CD4-positive, alpha-beta T cell treated with Interleukin-6 at 100 ng/mL for 8 hours (primary cell): ENCODE measurements at places on chromosomes 13 and 19.

DNA sequence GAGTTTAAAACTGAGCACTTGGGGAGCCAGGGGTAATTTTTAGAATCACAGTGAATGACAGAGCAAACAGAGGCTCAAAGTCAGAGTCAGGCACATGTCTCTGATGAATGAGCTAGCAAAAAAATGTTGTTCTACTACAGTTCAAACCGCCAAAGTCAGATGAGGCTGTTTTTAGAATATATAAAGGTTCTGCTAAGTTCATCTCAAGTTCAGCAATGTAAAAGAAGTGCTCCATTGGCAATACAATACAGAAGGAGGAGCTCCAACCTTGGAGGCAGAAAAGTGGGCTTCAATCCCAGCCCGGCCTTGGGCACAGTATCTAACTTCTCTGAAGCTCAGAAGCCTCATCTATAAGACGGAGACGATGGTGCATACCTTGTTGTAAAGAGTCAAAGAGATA lies 70.1 kb upstream of the IPO5 start:
- DNase-seq = no peak

- DNase-seq = no peak
These were observed 7.2 kb upstream of the DNAJC15 start for GRCh38 chr13:43016226-43016625.

DNA sequence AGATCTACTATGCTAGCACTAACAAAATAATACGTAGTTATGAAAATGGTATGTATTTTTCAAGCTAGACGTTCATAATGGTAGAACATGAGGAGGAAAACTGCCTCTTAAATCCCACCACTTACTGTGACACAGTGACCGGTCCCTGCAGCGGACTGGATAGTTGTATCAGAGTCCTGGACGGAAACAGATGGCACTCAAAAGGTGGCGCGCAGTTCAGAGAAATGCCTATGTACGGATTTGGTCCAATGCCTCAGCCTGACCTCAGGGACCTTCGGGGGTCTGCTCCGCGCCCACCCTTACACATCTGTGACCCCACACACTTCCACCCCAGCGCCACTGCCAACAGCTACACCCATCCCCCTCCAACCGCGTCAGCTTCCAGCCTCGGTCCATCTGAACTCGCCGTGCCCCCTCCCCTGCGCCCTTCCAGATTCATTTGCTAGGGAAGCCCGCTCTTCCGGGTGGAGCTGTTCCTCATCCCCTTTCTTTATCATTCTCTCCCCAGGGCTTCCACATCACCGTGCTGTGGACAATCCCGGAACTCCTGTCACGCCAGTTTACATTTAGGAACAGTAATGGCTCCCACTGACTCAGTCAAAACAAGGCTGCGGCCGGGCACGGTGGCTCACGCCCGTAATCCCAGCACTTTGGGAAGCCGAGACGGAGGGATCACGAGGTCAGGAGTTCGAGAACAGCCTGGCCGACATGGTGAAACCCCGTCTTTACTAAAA lies 792 bp upstream of the LENG8 start:
- DNase-seq = no peak

GRCh38 chr13:25840261-25840660 lies 211.6 kb downstream of the SHISA2 start:
- no peak for DNase-seq

- no peak for DNase-seq
These were observed 392.7 kb upstream of the ZNF507 start for GRCh38 chr19:31952693-31953092.

- no peak for DNase-seq
These were observed 8.1 kb upstream of the PTBP1 start for GRCh38 chr19:788983-789700.

GRCh38 chr19:55305983-55306562 lies 19.1 kb downstream of the TMEM150B start:
- DNase-seq = no peak

GRCh38 chr19:39152066-39152465 lies 26.5 kb downstream of the PAK4 start:
- no peak for DNase-seq

DNA sequence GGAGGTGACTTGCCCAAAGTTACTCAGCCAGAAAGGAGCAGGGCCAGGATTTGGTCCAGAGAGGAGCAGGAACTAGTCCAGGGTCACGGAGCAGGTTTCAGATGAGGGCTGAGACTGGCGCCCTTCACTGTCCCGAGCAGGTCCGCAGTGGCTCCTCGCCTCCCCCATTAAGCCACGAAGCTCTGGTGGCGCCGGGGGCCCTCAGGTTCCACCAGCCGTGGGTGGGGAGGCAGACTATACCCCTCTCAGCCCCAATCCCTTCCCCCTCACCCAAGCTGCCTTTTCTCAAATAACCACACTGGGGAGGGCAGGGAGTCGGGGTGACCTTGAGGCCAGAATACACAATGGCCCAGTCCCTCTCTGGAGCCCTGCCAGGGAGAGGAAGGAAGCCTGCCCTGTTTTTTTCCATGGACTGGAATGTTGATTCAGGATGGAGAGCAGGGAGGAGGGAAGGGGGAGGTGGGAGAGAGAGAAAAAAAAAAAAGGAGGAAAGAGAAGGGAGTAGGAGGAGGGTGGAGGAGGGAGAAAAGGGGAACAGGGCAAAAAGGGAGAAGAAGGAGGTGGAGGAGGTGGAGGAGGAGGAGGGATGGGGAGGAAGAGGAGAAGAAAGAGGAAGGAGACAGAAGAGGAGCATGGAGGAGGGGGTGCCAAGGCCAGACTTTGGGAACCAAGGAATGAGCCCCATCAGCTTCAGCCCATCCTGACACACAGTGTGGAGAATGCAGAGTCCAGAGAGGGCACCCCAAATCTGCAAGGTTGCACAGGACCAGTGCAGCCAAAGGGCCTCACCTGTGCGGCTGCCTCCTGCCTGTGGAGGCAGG lies 19.7 kb downstream of the CEACAM16 start:
- no peak for DNase-seq

DNA sequence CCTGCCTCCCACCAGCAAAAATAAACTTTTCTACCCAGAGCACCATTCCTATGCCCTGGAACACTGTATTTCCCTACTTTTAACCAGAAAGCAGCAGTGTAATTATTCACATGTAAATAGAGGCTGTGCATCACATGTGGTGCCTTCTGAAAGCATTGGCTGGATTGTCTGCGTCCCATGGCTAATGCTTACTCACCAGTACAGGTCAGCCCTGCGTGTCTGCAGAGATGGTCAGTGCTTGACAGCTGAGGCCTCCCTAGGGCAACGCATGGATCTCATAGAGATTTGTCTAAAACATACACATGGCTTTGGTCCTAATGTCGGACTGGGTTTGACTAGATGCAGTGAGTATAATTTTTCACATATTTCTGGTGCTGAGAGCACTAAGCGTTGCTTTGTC lies 64.2 kb downstream of the DPY19L3 start:
- DNase-seq = no peak

DNA sequence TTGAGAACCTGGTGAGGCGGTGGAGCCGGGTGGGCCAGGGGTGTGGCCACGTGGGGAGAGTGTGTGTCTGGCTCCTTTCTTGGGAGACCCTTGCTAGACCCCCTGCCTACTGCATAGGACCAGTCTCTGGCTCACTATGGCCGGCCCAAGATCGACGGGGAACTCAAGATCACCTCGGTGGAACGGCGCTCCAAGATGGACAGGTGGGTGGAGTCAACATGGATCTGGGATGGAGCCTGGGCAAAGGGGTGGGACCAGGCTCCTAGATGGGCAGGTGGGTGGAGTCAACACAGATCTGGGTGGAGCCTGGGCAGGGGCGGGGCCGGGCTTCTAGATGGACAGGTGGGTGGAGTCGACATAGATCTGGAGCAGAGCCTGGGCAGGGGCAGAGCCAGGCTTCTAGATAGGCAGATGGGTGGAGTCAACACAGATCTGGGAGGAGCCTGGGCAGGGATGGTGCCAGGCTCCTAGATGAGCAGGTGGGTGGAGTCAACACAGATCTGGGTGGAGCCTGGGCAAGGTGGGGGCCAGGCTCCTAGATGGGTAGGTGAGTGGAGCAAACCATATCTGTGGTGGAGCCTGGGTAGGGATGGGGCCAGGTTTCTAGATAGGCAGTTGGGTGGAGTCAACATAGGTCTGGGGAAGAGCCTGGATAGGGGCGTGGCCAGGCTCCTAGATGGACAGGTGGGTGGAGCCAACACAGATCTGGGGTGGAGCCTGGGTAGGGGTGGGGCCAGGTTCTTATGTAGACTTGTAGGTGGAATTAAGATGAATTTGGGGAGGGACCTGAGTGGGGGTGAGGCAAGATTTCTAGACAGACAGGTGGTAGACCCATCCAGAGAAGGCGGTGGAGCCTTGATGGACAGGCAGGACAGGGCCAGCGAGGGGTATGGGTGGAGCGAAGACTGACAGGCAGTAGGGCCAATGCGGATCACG lies 56.5 kb downstream of the VAV1 start:
- no peak for DNase-seq

- no peak for DNase-seq
These were observed 5.3 kb downstream of the KLK10 start for GRCh38 chr19:51014242-51014641.

GRCh38 chr19:53879140-53880081 lies 2.6 kb upstream of the PRKCG start:
- DNase-seq = peak; percentile 70

DNA sequence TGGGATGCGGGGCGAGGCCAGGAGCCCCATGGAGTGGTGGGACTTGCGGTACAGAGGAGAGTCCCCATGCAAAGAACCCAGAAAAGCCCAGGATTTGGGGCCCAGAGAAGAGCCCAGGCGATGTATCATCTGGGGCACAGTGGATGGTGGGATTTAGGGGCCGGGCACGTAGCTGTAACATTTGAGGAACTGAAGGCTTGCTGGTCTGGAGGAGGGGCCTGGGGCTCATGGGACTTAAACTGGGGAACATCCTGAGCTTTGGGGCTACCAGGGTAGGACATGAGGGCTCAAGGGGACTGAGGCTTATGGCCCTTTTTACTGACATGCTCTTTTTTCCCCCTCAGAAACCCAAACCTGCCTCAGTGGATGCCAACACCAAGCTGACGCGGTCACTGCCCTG lies 13.5 kb downstream of the MED25 start:
- no peak for DNase-seq

DNA sequence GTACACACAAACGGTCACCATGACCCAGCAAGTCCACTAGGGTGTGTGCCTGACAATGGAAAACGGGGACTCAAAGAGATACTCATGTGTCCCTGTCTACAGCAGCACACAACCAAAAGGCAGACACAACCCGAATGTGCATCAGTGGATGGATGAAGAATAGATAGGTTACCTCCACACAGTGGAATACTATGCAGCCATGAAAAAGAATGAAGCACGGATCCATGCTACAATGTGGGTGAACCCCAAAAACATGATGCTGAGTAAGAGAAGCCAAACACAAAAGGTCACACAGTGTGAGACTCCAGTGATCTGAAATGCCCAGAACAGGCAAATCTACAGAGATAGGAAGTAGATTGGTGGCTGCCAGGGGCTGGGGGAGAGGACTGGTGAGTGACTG lies 9.0 kb downstream of the CERS1 start:
- DNase-seq = no peak

DNA sequence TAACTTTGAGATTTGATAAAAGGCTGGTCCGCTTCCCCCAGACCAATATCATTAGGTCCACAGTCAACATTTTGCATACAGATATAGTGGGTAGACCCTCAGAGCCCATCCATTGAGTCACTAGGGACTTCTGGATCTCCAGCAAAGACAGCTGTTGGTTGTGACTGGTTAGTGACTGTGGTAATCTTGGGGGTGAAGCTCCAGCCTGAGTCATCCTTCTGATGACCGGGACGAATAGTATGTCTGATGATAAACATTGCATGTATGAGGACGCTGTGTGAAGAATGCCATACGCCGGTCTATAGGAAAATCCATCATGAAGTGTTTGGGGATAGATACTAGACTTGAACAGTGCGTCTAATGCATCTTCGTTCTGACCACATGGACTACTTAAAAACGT lies 307.0 kb downstream of the UQCRFS1 start:
- no peak for DNase-seq

GRCh38 chr19:5692723-5693194 lies 2.7 kb downstream of the RPL36 start:
- DNase-seq = no peak

GRCh38 chr13:45132369-45133064 lies 12.2 kb downstream of the GTF2F2 start:
- DNase-seq = no peak

DNA sequence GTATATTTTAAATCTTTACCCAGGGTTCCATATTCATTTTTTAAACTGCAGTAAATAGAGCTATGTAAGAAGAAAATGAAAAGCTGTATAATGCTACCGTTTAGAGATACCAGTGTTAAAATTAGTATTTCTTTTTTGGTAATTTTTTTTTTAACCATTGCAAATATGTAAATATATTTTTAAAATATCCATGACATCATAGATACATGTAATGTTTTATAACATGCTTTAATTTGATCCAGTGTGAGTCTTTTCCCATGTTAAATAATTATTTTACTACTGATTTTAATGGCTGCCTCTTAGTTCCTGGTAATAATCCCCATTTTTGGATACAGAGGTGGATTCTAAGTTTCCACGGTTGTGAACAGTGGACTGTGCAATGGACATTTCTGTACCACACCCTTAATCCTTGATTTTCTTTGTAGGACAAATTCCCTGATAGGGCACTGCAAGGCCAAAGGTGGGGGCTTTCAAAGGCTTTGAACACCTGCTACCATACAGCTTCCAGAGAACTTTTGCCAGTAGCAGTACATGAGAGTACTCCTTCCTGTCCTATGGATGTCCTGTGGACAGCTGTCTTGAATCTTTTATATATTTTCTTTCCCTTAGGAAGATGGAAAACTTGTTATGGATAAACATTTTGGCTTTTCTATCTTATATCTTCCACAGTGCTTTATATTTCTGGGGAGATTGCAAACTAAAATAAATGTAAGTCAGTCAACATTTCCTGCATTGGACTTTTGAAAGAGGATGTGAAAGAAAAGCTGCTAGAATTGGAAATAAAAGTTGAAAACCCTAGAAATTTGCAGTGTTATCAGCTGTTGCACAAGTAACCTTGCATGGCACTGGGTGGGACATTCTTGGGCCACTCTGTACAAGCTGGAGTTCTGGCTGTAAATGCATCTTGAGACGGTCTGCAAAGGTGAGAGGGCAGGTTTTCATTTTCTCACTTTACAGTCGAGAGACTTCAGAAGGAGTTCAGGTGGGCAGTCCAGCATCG lies 46.8 kb downstream of the ARHGEF7 start:
- DNase-seq = no peak

DNA sequence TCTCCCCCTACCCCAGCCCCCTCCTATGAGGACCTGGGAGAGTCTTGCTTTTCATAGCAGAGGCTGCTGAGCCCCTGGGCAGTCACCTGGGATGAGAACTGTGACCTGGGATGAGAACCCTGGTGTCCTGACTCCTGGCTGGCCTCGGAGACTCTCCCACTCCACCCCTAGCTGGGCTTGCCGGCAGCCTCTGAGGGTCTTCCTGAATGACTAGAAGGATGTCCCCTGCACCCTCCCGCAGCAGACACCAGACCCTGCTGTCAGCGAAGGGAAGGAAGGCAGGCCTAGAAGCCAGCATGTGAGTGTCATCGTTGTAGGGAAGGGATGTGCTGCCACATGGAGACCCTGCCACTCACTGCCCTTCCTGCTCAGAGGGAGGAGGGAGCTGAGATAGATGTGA lies 203.4 kb upstream of the ZNF536 start:
- no peak for DNase-seq

- peak; percentile 42 for DNase-seq
These were observed 43.8 kb downstream of the DCT start for GRCh38 chr13:94435604-94436226.
